ENCODE measurements at places on chromosomes 11 and 22. TPM values are rescaled to one million over a fixed set of nuclear protein-coding genes. Genes with fewer than 3 reads are reported as not detected.

- DNase-seq = no peak
Observed at GRCh38 chr11:34194576-34195335, 89.3 kb downstream of the NAT10 start.

Gene RGL4
- total RNA-seq = not detected

Gene CD3E
- total RNA-seq = 0.42 TPM

DNA sequence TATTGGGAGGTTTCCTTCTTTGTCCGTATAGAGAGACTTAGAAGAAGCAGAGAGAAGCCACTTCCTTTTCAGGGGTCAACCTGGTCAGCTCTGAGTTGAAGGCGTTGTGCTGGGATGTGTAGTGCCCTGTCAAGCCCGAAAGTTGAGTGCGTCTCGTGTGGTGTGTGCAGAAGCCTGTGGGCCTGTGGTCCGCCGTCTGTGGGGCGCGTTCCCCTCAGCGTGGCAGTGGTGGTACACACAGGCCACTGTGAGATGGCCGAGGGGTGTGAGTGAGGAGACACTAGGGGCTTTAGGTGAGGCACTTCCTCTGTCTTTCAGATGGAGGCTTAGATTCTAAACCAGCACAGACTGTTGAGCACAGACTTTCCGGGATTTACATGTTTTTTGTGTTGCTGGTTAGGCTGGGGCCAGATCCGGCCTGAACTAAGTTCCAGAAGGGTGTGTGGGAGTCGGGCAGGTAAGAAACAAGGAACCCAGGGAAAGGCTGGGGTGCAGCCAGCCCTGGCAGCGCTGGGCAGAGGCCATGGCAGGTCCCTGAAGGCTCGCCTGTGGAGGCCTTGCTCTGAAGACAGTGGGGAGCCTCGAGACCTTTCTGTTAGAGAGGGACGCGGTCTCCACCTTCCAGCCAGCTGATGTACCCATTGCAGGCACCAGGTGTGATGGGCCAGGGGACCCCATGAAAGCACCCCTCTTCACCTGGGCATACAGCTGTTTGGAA lies 194.2 kb downstream of the TBC1D22A start:
- no peak for DNase-seq
